ENCODE measurements at places on chromosomes 4 and X.

DNA sequence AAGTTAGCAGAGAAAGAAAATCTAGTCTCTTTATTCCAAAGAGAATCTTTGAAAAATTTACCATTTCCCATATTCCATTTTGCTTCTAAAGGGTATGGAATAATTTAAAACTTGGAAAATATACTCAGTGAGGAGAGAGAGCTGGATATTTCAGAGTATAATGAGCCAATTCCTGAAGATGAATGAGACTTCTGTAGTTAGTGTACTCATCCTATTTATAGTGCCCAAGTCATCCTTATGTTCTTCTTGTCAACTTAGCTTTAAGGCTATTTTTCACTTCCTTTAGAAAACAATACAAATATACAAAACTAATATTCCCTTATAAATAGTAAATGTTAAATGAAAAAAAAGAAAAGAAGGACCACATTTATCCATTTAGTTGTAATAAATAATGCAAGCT, 302.6 kb downstream of the IQCM start:
- DNase-seq, result no peak

DNA sequence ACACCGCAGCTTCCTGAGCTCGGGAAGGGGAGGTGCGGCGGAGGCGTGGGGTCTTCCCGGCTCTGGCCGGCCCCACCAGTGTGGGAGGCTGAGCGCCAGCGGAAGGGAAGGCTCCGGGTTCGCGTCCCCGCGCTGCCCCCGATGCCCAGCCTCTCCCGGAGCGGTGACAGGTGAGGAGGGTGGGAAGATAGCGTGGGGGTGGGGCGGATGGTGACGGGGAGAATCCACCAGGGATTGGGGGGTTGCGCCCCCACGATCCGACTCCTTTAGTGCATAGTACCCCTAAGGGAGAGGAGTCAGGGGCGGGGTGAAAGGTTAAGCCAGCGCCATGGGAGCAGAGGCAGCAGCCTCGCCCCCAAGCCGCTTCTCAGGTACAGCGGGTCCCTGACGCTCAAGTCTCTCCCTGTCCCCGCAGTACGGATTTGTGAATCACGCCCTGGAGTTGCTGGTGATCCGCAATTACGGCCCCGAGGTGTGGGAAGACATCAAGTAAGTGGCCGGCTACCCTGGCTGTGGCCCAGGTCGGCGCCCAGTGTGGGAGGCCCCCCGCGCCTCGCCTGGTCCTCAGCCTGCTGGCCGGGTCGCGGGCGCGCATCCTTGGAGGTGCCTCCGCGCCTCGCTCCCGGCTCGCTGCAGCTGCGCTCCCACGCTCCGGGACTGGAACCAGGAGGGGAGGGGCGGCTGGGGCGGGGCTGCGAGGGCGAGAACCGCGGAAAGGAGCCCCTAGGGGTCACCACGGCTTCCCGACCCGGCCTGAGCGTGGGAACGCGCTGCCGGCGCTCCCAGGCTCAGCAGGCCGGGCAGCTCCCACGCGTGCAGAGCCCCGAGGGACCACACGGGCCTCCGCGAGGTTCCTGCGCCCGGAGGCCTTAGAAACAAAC, 791 bp downstream of the GUCY1B1 start:
- no peak for DNase-seq

- no peak for DNase-seq
These were observed 85.0 kb downstream of the CLNK start for GRCh38 chr4:10599574-10599973.

GRCh38 chr4:111946800-111947199, 198.5 kb upstream of the FAM241A start:
- no peak for DNase-seq

GRCh38 chr4:2322841-2323240, 60.9 kb upstream of the MXD4 start:
- no peak for DNase-seq

- no peak for DNase-seq
These were observed 27.9 kb upstream of the MAP3K15 start for GRCh38 chrX:19543020-19543715.

DNA sequence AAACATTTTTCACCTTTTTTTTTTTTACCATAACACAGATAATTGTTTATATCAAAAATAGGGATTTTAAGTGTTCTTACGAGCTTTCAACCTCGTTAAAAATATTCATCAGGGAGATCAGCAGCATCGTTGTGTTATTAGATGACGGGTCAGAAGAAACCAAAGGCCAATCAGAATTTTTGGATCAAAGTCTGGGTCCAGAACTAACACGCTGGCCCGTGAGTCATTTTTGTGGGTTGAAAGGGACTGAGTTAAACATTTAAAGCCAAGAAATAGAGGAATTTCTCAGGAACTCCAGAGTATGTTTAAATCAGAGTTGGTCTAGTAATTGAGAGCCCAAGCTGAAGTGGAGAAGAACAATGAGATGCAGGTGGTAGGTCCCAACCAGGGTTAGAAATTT, 170.8 kb downstream of the TLL1 start:
- DNase-seq, result no peak

DNA sequence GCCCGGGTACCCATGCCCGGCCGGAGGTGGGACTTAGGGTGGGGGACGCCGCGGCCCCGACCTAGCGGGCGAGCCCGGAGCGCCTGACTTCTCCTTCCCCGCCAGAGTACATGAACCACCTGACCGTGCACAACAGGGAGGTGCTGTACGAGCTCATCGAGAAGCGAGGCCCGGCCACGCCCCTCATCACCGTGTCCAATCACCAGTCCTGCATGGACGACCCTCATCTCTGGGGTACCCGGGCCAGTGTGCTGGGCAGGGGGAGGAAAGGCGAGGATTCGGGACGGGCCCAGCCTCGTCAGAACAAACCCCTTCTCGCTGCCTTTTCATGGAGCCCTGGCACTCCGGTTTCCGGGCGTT, 622 bp downstream of the TAFAZZIN start:
- DNase-seq, result no peak

DNA sequence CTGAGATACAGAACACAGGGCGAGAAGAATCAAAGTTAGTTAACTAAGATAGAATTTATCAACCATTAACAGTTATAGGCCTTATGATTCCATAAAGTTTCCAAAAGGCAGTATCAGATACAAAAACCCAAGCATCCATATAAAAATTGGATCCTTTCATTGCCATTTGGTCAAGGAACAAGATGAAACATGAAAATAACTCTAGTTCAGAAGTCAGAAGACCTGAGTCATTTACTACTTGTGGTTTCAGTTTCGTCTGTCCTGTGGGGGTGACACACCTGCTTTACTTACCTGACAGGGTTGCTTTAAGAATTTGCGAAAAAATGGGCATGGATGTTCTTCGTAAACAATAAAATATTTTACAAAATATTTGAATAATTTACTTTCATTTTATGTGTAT, 130.8 kb downstream of the ANAPC10 start:
- DNase-seq, result no peak

GRCh38 chr4:16411501-16412085, 185.3 kb upstream of the TAPT1 start:
- no peak for DNase-seq

- no peak for DNase-seq
These were observed 241.8 kb downstream of the GRIA3 start for GRCh38 chrX:123425904-123426303.
